ENCODE measurements at places on chromosomes 12 and 14.

GRCh38 chr12:24695657-24696329 is 253.1 kb downstream of the BCAT1 start:
- no peak for DNase-seq

GRCh38 chr12:53338017-53338416 is 1.9 kb upstream of the SP7 start:
- DNase-seq = no peak

GRCh38 chr12:28603239-28603638 is 413.0 kb downstream of the CCDC91 start:
- DNase-seq = no peak

DNA sequence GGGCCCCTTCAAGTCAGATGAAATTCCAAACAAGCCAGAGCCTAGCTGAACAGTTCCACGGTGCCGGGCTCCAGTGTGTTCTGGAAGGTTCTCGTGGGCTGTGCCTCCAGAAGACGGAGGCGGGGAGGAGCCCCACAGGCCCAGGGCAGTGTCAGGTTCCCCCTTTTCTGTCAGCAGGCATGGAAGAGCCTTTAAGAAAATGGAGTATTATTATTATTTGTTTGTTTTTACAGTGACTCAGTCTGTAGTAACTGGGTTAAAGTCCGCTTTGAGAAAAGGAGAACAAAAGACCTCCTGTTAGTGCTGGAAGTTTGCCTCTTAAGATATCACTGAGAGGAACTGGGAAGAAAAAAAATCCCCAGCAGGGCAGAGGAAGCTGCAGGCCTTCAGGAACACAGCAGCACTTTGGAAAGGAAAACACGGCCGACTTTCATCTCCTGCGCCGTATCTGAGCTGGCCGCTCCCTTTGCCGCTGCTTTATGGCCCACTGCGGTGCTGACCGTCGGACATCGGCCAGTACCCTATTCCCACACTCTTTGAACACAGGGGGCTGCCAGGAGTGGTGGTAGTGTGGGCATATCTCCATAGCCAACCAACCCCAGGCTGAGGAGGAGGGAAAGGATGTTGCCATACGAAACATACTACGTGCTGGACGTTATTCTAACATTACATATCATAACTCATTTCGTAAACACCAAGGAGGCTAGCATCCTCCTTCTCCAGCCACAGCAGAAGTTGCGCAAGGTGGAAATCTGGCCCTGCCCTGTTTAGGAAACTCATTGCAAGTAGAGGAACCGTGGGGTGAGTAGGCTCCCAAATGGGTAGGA is 194.0 kb downstream of the ZFP36L1 start:
- no peak for DNase-seq

DNA sequence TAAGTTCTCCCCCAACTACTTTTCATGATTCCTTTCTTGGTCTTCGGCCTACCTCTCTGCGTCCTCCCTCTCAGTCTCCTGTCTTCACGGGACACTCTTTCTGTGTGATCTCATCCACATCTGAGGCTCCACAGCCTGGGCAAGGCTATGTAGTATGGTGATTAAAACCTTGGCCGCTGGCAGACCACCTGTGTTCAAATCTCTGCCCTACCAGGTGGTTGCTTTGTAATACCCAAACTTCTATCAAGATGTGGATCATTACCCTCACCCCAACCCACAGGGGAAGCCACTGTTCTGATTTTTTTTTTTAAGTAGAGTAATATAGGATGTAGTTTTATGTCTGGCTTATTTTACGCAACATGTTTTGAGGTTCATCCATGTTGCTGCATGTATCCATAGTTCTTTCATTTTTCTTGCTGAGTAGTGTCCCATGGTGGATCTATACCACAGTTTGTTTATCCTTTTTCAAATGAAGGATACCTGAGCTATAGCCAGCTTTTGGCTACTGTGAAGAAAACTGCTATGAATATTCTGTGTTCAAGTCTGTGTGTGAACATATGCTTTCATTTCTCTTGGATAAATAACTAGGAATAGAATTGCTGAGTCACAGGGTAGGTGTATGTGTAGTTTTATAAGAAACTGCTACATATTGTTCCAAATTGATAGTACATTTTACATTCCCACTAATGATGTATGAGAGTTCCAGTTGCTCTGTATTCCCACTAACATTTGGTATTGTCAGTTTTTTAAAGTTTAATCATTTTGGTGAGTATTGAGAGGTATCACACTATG is 8.3 kb upstream of the STAT6 start:
- DNase-seq = no peak

- no peak for DNase-seq
These were observed 132.1 kb downstream of the SAMD4A start for GRCh38 chr14:54698966-54699530.

- DNase-seq = peak; percentile 14
These were observed 108.5 kb downstream of the NRXN3 start for GRCh38 chr14:78278464-78279250.

DNA sequence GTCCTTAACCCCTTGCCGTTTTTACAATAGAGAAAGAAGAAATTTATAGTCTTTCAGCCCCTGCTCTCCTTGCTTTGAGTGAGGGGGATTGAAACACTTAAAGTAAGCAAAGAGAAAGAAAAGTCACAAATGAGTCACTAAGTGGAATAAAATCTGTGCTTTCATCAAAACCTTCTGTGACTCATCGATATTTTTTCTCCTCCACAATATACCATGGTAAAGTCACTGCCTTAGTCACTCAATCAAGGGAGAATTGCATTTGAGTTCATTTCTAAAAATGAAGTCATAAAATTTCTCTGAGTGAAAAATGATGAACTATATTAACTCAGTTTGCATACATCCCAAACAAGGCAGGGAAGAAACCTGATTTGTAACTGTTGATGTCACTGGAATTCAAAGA is 470.3 kb downstream of the FOXG1 start:
- DNase-seq = no peak

GRCh38 chr14:61516964-61517653 is 178.2 kb upstream of the HIF1A start:
- DNase-seq = no peak

GRCh38 chr14:22814941-22815713 is at the start of gene SLC7A7:
TSS of gene SLC7A7 (minus strand) at chr14:22815435. CDS start at chr14:22813398, 2,037 bp downstream.
- no peak for DNase-seq

- no peak for DNase-seq
These were observed 29.8 kb downstream of the CALM1 start for GRCh38 chr14:90426663-90427062.

- no peak for DNase-seq
These were observed 77.7 kb upstream of the MED13L start for GRCh38 chr12:116354950-116355783.

DNA sequence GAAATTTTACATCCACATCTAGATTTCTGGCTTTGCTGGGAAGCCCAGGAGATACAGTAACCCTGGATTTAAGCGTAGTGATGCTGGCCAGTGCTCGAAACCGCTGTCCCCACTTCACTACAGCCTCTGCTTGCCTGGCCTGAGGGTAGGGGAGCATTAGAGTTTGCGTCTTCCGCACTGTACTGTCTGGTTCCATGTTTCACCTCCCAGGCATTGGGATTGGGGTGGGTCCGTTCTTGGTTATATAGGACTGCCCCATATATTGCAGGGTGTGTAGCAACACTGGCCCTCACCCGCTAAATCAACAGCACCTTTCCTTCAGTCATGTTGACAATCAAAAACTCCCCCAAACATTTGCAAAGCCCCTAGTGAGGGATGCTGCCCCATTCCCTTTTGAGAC is 240.8 kb downstream of the ZFP36L1 start:
- no peak for DNase-seq

DNA sequence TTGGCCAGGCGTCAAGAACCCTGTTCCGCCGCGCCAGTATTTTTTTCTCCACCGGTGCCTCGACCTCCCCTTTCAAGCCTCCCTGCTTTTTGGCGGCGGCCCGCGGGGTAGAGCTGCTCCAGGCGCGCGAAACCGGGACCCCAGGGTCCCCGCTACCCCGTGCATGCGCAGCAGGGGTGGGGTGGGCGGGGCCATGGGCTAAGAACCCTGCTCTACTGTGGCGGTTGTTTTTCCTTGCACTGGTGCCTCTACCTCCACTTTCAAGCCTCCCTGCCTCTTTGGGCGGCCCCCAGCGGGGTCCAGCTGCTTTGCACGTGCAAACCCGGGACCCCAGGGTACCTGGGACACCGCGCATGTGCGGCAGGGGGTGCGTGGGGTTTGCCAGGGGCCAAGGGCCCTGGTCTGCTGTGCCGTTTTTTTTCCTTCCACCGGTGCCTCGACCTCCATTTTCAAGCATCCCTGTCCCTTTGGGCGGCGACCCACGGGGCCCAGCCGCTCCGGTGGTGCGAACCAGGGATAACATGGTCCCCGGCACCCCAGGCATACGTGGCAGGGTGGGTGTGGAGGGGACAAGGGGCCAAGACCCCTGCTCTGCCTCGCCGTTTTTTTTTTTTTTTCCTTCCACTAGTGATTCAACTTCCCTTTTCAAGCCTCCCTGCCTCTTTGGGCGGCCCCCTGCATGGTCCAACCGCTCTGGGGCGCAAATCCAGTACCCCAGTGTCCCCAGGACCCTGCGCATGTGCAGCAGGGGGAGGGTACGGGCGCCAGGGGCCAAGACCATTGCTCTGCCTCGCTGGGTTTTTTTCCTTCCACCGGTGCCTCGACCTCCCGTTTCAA is 326.8 kb downstream of the ALG10 start:
- DNase-seq = no peak

GRCh38 chr14:76870166-76870565 is 44.0 kb downstream of the LRRC74A start:
- no peak for DNase-seq

DNA sequence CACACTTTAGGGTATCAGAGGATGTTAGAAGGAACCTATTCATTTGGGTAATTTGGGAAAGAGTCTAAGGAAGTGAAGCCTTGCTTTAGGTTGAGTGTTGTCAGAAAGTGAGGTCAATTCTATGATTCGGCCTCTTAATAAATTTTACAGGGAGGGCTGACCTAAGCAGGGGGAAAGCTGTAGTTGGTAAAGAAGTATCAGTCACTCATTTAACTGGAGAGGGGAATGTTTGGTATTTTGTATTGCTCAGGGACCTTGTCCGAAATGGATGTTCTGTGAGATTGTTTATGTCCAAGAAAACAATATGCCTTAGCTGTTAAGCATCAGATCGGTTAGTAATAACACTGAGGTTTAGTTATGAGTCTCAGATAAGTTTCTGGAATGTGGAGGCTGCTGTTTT is 7.3 kb downstream of the CAND1 start:
- no peak for DNase-seq

DNA sequence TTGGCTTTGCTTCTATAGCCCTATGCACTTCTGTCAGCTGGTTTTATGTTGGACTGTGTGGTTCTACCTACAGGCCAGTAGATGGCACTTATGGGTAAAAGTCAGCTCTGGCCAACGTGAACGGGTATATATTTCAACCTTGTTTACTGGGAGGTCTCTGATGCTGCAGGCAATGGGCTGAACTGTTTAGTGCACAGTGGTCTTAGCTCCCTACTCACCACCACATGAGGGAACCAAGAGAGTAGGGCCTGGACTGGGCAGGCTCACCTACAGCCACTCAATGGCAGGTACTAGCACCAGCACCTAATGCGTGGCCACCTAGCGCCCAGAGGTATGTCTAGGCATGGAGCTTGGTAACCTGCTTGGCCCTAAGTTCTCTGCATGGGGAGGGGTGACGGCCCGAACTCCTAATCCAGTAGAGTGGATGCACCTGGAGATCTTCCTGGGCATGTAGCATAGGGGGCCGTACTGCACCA is 481.8 kb downstream of the TMEM117 start:
- DNase-seq = peak; percentile 19

DNA sequence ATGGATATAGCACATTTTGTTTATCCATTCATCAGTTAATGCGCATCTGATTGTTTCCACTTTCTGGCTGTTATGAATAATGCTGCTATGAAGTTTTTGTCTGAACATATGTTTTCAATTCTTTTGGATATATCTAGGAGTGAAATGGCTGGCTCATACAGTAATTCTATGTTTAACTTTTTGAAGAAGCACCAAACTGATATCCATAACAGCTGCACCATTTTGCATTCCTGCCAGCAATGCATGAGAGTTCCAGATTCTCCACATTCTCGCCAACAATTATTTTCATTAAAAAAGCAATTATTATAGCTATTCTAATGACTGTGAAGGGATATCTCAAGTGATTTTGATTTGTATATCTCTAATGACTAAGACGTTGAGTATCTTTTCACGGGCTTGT is 89.9 kb upstream of the PPP4R3A start:
- DNase-seq = no peak

DNA sequence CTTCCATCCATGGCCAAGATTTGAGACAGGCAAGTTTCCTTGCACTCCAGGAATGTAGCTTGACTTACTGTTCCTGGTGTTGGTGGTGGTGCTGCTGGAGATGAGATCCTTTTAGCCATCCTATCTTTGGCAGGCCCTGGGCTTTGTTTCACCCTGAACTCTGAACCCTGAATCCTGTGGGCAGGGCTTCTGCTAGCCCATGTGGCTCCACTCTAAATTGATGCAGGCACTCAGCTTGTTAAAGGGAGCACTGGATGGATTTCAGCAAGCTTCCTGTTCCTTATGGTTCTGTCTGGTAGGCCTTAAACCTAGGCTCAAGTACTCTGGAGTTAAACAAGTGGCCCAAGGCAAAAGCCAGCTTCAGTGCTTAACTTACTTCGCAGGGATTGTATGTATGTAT is 138.2 kb downstream of the RGS6 start:
- no peak for DNase-seq

- DNase-seq = no peak
These were observed 39.9 kb downstream of the SNAPC1 start for GRCh38 chr14:61802010-61802568.

DNA sequence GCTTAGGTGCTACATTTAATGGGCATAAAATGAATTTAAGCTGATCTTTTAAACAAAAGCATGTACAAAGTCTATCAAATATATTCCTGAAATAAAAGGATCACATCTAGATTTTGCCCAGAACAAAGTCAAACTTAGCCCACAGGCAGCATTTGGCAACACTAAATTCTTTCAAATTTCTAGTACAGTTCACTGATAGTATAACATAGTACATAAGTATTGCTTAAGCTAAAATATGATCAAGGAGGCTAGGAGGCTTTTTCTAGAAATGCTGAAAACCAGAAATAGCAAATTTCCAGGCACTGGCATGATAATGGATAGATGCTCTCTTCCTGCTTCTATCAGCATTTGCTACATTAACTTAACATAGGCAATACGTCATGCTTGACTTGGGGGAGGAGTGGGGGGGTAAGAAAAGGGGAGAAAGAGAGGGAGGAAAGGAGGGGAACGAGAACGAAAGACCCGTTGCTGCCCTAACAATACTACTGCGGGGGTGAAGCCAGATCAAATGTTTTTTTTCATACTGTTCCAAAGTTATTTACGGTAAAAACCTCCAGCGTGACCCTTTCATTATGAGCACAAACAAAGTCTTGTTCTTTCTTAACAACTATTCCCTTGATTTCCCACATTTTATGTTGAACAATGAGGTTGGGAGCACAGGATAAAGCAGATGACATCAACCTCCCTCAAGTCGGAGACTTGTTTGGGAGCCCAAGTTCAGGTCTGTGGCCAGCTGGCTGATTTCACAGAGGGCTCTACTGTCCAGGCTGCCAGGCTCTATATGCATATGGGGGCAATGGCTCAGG is 10.6 kb downstream of the TMED10 start:
- DNase-seq = no peak

Data from Jurkat, Clone E6-1 (cell line).